Natural killer cell treated with Interleukin-12 subunit alpha and Interleukin-12 subunit beta and Interleukin-15 and Interleukin-18, amount 100 ng/mL, for 72 hours (primary cell): ENCODE measurements at places on chromosomes 1 and 21.

- H3K27ac ChIP-seq = no peak overlapping the region
- peaks cover 18% of the 10 kb centered on the region for H3K4me1 ChIP-seq
- no peak overlapping the region for H3K4me3 ChIP-seq
- H3K27me3 ChIP-seq = peaks cover 37% of the 10 kb centered on the region
- no peak for DNase-seq
These were observed 83.2 kb upstream of the RHOU start for GRCh38 chr1:228652116-228652515.

DNA sequence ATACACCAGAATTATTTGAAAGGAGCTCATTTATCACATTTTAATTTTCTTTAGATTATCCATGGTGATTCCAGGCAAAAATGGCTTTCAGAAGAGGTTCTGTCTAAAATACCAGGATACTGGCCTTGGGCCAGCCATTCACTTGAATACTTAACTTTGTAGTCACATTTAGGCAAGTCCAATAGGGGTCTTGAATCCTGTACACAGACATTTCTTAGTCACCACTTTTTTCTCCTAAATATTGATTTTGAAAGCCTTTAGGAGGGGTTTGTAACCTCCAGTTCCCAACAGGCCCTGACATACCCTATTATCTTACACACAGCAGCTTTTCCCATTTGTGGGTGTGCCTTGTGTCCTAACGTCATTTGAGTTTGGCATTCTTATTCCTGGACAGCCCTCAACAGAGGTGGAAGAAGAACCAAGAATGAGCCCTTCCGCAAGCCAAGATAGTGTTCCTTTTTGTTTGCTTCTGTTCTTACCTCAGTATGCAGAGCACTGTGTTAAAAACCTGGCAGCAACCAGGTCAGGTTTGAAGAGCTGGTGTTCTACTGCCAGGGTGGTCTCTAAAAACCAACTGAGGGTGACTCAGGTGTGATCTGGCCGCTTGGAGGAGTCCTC, 19.5 kb downstream of the MAP3K7CL start:
- peaks cover 18% of the 10 kb centered on the region for H3K4me1 ChIP-seq
- no peak overlapping the region for H3K4me3 ChIP-seq

GRCh38 chr1:18322368-18323032, 158.2 kb upstream of the KLHDC7A start:
- no peak overlapping the region for H3K4me3 ChIP-seq
- no peak overlapping the region for H3K27ac ChIP-seq
- no peak for DNase-seq
- peaks cover 30% of the 10 kb centered on the region for H3K27me3 ChIP-seq
- no peaks in the 10 kb centered on the region for H3K4me1 ChIP-seq
- no peaks in the 10 kb centered on the region for H3K36me3 ChIP-seq

- DNase-seq = no peak
- no peak overlapping the region for H3K4me3 ChIP-seq
- no peaks in the 10 kb centered on the region for H3K27me3 ChIP-seq
- peaks cover 7% of the 10 kb centered on the region for H3K36me3 ChIP-seq
- no peak overlapping the region for H3K27ac ChIP-seq
These were observed 142.6 kb upstream of the CXADR start for GRCh38 chr21:17370263-17370662.

DNA sequence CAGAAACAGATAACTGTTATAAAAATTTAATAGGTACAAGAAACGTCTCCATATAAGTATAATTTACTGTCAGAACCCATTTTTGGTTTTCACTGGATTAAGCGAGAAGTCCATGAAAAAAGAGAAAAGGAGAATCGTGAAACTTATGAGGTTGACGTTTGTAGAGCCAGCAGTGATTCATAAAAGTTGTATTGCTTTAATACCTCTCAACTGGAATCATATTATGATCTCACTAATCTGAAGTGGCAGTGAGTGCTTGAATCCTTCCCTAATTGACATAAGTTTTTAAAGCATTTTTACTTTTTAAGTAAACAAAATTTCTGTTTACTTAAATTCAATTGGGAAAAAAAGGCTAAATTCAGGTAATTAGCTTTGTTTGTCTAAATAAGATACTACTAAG, 315.3 kb downstream of the TPR start:
- H3K27ac ChIP-seq = no peak overlapping the region
- H3K4me1 ChIP-seq = no peaks in the 10 kb centered on the region
- H3K4me3 ChIP-seq = no peak overlapping the region
- H3K27me3 ChIP-seq = no peaks in the 10 kb centered on the region
- DNase-seq = no peak

- no peaks in the 10 kb centered on the region for H3K4me1 ChIP-seq
- no peak for DNase-seq
- H3K27me3 ChIP-seq = peaks cover 12% of the 10 kb centered on the region
These were observed 43.2 kb downstream of the PRRX1 start for GRCh38 chr1:170707117-170707516.

DNA sequence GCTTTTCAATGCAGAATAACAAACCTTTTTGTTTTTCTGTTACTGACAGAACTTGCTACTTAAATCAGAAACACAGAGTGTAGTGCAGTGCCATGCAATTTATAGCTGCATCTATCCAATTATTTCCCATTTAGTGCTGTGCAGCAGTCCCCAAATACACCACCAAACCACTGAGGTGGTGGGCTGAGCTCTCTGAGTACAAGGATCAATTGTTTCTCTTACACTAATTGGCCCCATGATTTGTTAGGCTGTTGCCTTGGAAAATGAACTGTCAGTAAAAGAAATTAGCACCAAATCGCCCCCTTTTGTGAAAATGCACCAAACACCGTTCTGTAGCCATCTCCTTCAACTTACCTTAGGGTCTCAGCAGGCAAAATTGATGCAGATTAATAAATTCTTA, 118.9 kb upstream of the C8B start:
- H3K4me1 ChIP-seq = no peaks in the 10 kb centered on the region
- H3K27ac ChIP-seq = no peak overlapping the region
- H3K36me3 ChIP-seq = no peaks in the 10 kb centered on the region
- H3K4me3 ChIP-seq = no peak overlapping the region
- H3K27me3 ChIP-seq = peaks cover 10% of the 10 kb centered on the region
- no peak for DNase-seq

GRCh38 chr1:225598847-225599246, 54.1 kb downstream of the ENAH start:
- H3K4me3 ChIP-seq = no peak overlapping the region
- peaks cover 23% of the 10 kb centered on the region for H3K27me3 ChIP-seq
- no peak for DNase-seq

DNA sequence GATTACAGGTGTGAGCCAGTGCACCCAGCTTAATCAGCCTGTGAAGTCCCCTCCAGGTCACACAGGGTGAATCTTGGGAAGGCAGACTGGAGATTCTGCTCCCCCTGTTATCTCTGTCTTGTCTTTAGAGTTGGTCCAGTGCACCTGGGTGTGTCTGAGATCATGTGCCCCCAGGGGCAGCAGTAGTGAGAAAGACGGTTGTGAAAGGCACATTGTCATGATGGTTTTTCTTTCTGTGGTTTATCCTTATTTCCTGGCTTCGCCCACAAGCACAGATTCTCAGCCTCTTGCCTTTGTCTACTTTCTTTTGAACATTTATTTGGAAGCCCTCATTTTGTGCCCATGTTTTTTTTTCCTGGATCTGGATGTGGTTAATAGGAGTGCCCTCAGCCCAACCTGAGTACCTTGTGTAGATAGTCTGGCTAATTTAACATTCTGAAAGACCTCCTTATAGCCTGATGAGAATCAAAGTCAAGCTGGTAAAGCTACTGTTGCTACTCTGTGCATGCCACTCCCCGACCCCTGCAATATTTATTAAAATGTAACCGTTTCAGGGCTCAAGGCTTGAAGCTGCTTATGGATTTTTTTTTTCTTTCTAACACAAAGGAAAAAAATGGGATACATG, 23.7 kb downstream of the UCK2 start:
- H3K27ac ChIP-seq = no peak overlapping the region
- no peak for DNase-seq
- peak overlapping the region; percentile 48 for H3K4me3 ChIP-seq

GRCh38 chr1:52970149-52970548, 43.1 kb downstream of the SCP2 start:
- no peak overlapping the region for H3K27ac ChIP-seq
- no peaks in the 10 kb centered on the region for H3K36me3 ChIP-seq
- no peaks in the 10 kb centered on the region for H3K27me3 ChIP-seq

- DNase-seq = no peak
- peaks cover 9% of the 10 kb centered on the region for H3K27me3 ChIP-seq
- no peak overlapping the region for H3K27ac ChIP-seq
- H3K4me3 ChIP-seq = no peak overlapping the region
- H3K36me3 ChIP-seq = no peaks in the 10 kb centered on the region
- H3K4me1 ChIP-seq = no peaks in the 10 kb centered on the region
These were observed 105.2 kb upstream of the GADD45A start for GRCh38 chr1:67579623-67580394.

DNA sequence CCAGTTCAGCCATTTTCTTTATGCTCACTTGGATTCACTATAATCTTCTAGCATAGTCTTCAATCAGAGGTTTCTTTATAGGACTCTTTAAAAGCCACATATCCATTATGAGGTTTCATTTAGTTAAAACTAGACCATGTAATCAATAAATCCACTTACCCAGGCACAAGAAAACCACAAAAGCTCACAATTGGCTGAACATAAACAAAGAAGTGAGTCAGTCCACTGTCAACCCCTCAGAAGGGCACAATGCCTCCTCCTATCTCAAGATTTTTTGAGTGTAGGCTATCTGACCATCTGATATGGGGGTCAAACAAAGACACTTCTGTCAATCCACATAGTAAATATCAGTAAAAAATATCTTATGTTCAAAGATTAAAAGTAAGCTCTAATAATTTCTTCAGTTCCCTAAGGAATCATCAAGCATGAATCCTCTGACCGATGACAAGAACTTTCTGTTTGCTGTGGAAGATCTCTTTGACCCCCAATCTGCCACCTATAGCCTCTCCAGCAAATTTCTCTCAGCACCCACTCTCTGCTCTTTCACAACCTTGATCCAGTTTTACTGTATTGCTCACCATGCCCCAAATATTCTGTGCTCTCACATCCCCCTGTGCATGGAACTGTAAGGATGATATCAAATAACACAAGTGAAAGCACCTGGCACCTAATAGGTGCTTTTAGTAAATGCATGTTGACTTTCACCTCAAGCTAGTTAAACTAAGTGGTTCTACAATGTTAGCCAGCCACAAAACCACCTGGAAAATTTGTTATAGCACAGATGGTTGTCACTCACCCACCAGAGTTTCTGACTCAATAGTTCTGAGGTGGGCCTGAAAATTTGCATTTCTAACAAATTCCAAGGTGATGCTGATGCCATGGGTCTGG, 16.7 kb downstream of the RAB3B start:
- H3K4me3 ChIP-seq = no peak overlapping the region
- H3K4me1 ChIP-seq = no peaks in the 10 kb centered on the region
- DNase-seq = no peak
- H3K36me3 ChIP-seq = no peaks in the 10 kb centered on the region
- H3K27ac ChIP-seq = no peak overlapping the region

DNA sequence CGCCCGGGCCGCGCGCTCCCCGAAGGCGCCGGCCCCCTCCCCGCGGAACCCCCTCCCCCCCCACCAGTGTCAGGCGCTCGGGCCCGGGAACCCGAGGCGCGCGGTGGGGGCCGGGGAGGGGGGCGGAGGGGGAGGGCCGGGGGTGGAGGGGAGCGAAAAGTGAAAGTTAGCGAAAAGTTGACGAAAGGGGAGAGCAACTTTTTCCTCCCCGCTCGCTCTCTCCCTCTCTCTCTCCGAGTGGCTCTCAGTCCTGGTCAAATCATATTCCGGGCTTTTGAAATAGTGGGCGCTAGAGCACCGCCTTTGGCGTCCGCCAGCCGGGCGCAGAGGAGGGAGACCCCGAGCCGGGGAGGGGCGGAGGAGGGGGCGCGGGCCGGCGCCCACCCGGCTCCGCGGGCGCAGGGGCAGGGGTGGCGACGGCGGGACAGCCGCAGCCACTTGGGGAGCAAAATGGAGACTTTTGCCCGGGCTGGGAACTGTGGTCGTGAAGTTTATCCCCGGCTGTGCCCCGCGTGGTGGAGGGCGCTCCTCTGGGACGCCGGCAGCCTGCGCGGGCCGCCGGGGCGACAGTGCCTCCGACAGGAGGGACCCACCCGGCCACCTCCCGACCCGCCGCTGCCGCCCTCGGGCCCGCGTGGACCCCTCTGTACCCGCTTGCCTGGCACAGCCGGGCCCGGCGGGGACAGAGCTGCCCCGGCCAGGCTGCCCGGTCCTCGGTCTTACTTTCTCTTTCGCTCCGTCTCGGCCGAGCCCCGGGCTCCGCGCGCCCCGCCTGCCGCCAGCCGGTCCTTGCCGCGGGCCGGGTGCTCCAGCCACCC, 697 bp downstream of the PRDM16 start:
- H3K36me3 ChIP-seq = no peaks in the 10 kb centered on the region
- no peaks in the 10 kb centered on the region for H3K4me1 ChIP-seq
- DNase-seq = peak; percentile 45
- no peak overlapping the region for H3K27ac ChIP-seq

DNA sequence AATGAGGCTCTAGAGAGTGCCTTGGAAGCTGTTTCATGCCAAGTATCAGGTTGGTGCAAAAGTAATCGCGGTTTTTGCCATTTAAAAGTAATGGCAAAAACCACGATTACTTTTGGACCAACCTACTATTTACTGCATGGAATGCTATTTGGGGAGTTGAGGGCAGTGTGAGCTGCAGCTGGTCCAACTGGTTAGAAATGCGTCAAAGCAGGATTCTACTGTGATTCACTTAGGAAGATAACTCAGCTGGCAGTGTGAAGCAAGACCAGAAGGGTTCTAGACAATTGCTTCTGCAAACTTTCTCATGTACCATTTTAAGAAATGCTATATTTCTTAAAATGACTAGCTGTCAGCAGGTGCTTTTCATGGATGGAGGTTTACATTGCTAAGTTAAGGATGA, 21.2 kb upstream of the PLA2G2C start:
- peaks cover 9% of the 10 kb centered on the region for H3K27me3 ChIP-seq
- H3K36me3 ChIP-seq = no peaks in the 10 kb centered on the region
- H3K4me3 ChIP-seq = no peak overlapping the region
- H3K4me1 ChIP-seq = no peaks in the 10 kb centered on the region
- no peak for DNase-seq

DNA sequence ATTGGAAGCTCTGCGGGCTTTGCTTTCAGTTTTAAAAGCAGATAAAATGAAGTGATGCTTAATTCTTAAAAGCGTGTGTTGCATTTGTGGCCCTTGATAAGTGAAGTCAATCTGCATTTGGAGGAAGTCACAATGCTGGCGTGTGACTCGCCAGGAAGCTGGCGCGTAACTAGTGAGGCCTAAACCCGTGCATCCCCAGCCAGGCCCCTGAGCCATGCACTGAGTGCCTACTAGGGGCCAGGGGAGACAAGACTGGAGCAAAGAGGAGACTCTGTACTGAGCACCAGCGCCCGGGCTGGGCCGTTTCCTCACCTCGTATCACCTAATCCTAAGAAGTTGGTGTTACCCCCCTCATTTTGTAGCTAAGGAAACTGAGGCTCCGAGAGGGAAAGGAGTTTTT, 4.6 kb upstream of the DDOST start:
- peaks cover 1% of the 10 kb centered on the region for H3K36me3 ChIP-seq
- no peak for DNase-seq
- peaks cover 18% of the 10 kb centered on the region for H3K4me1 ChIP-seq
- H3K27me3 ChIP-seq = no peaks in the 10 kb centered on the region
- H3K4me3 ChIP-seq = no peak overlapping the region
